CD8-positive, alpha-beta memory T cell (primary cell): ENCODE measurements at places on chromosomes 11 and 22. TPM values are rescaled to one million over a fixed set of nuclear protein-coding genes. Genes with fewer than 3 reads are reported as not detected.

DNA sequence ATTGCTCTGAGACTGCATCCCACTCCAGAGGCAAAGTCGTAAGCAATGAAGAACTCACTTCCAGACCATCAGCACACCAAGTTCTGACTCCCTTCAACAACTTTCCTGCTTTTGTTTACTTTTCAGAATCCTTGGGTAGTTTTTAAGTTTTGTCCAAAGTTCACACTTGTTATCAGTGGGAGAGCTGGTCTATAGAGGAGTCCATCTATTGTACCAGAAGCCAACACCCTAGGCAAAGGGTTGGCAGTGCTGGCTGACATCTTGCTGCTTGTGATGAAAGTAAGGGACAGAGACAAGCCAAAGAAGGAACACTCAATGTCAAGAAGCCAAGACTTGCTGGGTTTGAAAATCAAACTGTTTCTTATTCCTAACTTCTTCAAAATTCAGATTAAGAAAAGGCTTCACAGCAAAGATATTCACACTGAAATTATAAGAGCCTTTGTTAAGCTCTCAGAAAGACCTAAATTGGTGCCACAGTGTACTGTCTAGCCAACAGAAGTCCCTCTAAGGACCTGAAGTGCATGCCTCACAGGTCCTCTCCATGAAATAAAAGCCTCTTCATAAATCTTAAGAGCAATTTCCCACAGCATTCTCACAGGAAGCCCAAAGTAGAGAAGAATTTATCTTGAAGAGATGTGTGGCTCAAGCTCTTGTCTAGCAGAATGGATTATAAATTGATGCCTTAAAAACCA lies 21.5 kb upstream of the LINC01488 start:
- no peaks in the 10 kb centered on the region for H3K4me1 ChIP-seq
- no peak overlapping the region for H3K27ac ChIP-seq
- no peaks in the 10 kb centered on the region for H3K27me3 ChIP-seq
- no peaks in the 10 kb centered on the region for H3K36me3 ChIP-seq
- no peak for DNase-seq
- no peak overlapping the region for H3K4me3 ChIP-seq

GRCh38 chr11:36469881-36470802 lies 39.9 kb downstream of the TRAF6 start:
- no peaks in the 10 kb centered on the region for H3K36me3 ChIP-seq
- H3K4me1 ChIP-seq = no peaks in the 10 kb centered on the region
- H3K27ac ChIP-seq = no peak overlapping the region
- H3K4me3 ChIP-seq = no peak overlapping the region
- DNase-seq = no peak

GRCh38 chr11:57116654-57117053 lies 65.1 kb upstream of the LRRC55 start:
- no peaks in the 10 kb centered on the region for H3K36me3 ChIP-seq
- H3K4me3 ChIP-seq = no peak overlapping the region
- no peak overlapping the region for H3K27ac ChIP-seq
- no peaks in the 10 kb centered on the region for H3K27me3 ChIP-seq

DNA sequence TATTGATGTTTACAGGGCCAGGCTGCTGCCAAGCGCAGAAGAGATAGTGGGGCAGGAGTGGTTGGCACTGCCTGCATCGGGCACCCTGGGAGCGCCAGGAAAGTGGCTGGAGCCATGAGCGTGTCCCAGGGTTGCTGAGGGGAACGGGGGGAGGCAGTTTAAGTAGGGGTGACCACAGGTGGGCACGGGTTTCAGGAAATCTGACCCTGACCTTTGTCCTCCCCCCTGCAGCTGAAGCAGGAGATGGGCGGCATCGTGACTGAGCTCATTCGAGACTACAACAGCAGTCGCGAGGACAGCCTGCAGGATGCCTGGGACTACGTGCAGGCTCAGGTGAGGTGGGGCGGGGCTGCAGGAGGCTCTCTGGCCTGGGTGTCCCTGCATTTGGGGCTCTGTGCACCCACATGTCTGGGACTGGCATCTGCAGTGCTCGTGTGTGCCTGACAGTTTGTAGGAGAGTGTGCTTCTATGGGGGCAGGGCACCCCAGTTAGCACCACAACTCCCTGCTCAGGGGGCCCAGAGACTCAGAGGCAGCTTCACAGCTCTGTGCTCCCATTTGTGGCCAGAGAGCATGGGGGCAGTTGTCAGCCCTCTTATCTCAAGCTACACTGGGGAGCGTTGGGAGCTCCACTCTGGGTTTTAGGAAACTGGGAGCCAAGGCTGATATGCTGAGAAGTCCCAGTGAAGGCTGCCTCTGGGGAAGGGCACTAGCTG lies 49.7 kb downstream of the CD82 start:
- H3K27me3 ChIP-seq = no peaks in the 10 kb centered on the region
- peaks cover 11% of the 10 kb centered on the region for H3K36me3 ChIP-seq
- H3K27ac ChIP-seq = no peak overlapping the region
- peaks cover 55% of the 10 kb centered on the region for H3K4me1 ChIP-seq

TOM1 gene
- 15.1 TPM for total RNA-seq

OR8G5 gene
- total RNA-seq = not detected

- no peak for DNase-seq
- no peaks in the 10 kb centered on the region for H3K4me1 ChIP-seq
- H3K4me3 ChIP-seq = no peak overlapping the region
- no peak overlapping the region for H3K27ac ChIP-seq
- peaks cover 19% of the 10 kb centered on the region for H3K27me3 ChIP-seq
These were observed 106.4 kb upstream of the FGF3 start for GRCh38 chr11:69925366-69926196.

GRCh38 chr22:42857845-42858481 lies 890 bp upstream of the ARFGAP3 start:
- H3K27me3 ChIP-seq = no peaks in the 10 kb centered on the region
- no peaks in the 10 kb centered on the region for H3K36me3 ChIP-seq
- peaks cover 8% of the 10 kb centered on the region for H3K4me1 ChIP-seq
- no peak for DNase-seq
- no peak overlapping the region for H3K27ac ChIP-seq

DNA sequence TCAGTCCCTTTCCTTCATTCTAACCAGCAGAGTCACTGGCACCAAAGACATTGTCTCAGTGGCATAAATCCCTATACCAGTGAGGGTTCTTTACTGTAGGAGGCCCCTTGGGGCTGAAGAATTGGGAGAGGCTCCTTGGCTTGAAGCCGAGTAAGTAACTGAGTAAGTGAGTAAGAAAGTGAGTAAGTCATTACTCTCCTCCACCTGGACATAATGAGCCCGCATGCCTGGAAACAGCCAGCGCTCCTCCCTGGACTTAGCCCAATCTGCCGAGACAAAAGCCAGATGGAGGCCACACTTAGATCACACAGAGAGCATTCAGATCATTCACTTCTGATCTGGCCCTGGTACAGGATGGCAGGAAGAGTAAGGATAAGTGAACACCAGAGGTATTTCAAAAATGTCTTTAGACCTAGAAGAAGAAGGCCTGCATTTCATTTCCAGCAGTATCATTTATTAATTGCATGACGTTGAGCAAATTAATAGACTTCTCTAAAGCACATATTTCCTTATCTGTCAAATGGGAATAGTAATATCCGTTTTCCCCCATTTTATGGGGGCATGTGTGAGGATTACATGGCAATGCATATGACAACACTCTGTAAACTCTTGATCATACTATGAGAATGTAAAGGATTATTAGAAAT lies 8.2 kb upstream of the MICAL3 start:
- H3K4me1 ChIP-seq = no peaks in the 10 kb centered on the region
- no peak for DNase-seq
- no peak overlapping the region for H3K27ac ChIP-seq
